ENCODE measurements at places on chromosomes 5 and 9.

- no peak for DNase-seq
Observed at GRCh38 chr5:131513780-131514179, 121.2 kb downstream of the RAPGEF6 start.

- no peak for DNase-seq
Observed at GRCh38 chr9:129142138-129142935, 31.1 kb downstream of the PTPA start.

- DNase-seq: no peak
Observed at GRCh38 chr5:52988335-52989024, 672 bp upstream of the ITGA2 start.

- no peak for DNase-seq
Observed at GRCh38 chr9:98022447-98022846, 34.1 kb upstream of the NANS start.

GRCh38 chr5:52757527-52757926 lies 30.2 kb upstream of the ITGA1 start:
- DNase-seq: no peak

GRCh38 chr5:132300577-132301343 lies 6.6 kb downstream of the SLC22A4 start:
- no peak for DNase-seq

GRCh38 chr5:50807661-50808060 lies 141.2 kb downstream of the PARP8 start:
- no peak for DNase-seq

GRCh38 chr5:164472165-164472564 lies 966.7 kb downstream of the MAT2B start:
- DNase-seq: no peak

All from stimulated activated CD4-positive, alpha-beta T cell treated with anti-CD3 and anti-CD28 coated beads, TNF-alpha, amount 100 ng/mL, for 24 hours (primary cell).